ENCODE measurements at places on chromosomes 2 and 18. TPM values are rescaled to one million over a fixed set of nuclear protein-coding genes. Genes with fewer than 3 reads are reported as not detected.

Gene NHEJ1
- total RNA-seq: 16.3 TPM

Gene TMBIM1
- total RNA-seq: 121 TPM

Gene IL1RL1
- 0.13 TPM for total RNA-seq

Gene CGREF1
- 5.1 TPM for total RNA-seq

Gene CD207
- total RNA-seq: under 0.01 TPM

Gene ERFE
- total RNA-seq: 0.13 TPM

Gene OSBPL1A
- 13.9 TPM for total RNA-seq

Gene FAM110C
- total RNA-seq: 0.39 TPM

Gene SERPINB11
- total RNA-seq: not detected

Gene PFN4
- total RNA-seq: 0.26 TPM

Gene CDKL4
- total RNA-seq: 0.25 TPM

- DNase-seq: no peak
These were observed 36.3 kb upstream of the NRXN1 start for GRCh38 chr2:51068237-51068636.

- DNase-seq: no peak
These were observed 471.1 kb upstream of the FAM98A start for GRCh38 chr2:34070196-34070595.

GRCh38 chr18:28863396-28863795, 686.5 kb upstream of the CDH2 start:
- DNase-seq: no peak

GRCh38 chr2:17506736-17507616, 11.3 kb downstream of the RAD51AP2 start:
- no peak for DNase-seq

- DNase-seq: peak; percentile 68
These were observed 48.6 kb downstream of the GYPC start for GRCh38 chr2:126704434-126705160.

GRCh38 chr2:204686406-204686805, 141.1 kb downstream of the PARD3B start:
- no peak for DNase-seq

GRCh38 chr2:155368934-155369333, 670.4 kb downstream of the KCNJ3 start:
- DNase-seq: peak; percentile 2

DNA sequence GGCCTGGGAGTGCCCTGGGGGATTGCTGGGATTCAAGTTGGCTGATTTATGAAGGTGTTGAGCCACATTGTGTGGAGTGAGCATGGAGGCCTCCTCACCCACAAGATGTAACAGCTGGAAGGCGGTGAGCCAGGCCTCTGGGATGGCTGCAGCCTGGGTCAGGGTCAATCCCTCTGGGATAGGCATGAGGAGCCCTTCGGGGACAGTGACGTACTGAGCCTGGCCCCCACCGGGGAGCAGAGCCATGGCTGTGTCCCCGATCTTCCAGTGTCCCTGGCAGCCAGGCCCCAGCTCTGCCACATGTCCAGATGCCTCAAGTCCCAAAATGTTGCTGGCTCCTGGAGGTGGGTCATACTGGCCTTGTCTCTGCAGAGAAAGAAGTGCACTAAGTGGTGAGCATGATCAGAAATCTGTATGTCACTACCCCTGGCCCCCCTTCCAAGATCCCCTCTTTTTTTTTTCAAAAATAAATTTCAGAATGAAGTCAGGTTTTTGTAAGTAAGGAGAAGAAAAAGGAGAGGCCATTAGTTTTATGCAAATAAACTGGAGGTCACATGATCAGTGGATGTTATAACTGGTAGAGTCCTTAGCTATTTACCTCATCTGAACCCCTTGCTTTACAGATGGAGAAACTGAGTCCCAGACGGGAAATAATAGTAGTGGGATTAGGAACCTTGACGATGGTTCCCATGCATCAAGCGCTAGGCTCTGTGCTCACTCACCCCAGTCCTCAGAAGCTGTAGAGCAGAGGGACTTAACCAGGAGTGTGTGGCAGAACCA, 1.7 kb downstream of the TP53I3 start:
- DNase-seq: no peak

DNA sequence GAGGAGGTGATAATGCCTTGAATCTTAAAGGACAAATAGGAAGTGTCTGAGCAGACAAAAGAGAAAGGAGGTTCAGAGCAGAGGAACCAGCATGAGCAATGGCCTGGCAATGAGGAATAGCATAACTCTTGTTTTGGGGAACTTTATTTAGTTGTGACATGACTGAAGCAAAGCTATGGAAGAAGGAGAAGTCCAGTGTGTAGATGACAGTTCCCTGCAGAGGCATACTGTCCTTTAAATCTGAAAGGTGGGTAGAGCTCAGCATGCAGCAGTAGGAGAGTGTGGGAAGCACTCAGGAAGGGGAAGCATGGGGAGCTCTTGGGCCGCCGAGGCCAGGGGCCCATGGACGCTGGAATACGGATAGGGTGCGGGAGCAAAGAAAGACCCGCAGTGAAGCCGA, 173.8 kb downstream of the SEPTIN10 start:
- DNase-seq: no peak

DNA sequence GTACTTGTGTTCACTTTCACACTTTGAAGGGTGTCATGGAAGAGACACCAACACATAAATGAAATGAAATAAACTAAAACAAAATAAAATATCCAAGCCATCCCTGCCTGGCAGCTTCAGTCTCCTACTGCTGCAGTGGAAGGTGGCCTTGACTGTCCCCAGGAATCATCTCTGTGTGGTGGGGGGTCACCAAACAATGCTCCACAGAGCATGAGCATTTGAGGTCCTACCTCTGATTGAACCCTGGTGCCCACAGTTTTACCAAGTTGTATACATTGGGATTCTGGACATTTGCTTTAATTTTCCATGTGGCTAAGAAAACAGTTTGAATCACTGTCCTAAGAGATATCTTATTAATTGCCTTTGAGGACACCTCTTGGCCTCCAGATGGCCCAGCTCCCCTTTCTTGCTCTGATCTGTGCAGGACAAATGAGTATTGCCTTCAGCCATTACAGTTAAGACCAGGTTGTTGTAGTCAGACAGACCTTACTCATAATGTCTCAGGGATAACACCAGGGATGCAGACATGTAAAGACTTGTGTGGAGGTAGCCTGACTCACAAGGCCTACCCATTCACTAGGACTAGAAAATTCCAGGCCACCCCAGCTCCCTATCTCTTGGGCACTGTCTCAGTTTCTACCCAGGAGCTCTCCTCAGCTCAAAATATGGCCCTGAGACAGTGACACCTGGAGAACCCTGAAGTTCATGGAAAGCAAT, 195.0 kb downstream of the MYCN start:
- DNase-seq: no peak

- no peak for DNase-seq
These were observed 24.3 kb downstream of the KLHL29 start for GRCh38 chr2:23409248-23409647.

- DNase-seq: no peak
These were observed 31.3 kb downstream of the COX7A2L start for GRCh38 chr2:42329736-42330135.

DNA sequence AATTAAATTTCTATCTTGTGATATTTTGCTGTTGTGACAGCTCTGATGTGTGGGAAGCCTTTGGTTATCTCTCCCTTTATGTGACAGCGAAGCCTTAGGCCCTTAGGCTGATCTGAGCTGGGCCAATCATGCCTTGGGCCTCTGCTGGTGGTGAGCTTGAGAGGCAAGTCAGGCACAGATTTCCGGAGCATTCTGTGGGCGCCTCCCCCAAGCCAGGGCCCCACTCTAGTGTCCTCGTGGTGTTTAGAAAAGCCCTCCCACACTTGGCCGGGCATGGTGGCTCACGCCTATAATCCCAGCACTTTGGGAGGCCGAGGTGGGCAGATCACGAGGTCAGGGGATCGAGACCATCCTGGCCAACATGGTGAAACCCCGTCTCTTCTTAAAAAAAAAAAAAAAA, 239.8 kb downstream of the SH3RF3 start:
- DNase-seq: no peak

GRCh38 chr2:126916744-126917143, 18.1 kb downstream of the TEX51 start:
- no peak for DNase-seq

GRCh38 chr2:106197878-106198277, 3.8 kb upstream of the UXS1 start:
- DNase-seq: peak; percentile 81

DNA sequence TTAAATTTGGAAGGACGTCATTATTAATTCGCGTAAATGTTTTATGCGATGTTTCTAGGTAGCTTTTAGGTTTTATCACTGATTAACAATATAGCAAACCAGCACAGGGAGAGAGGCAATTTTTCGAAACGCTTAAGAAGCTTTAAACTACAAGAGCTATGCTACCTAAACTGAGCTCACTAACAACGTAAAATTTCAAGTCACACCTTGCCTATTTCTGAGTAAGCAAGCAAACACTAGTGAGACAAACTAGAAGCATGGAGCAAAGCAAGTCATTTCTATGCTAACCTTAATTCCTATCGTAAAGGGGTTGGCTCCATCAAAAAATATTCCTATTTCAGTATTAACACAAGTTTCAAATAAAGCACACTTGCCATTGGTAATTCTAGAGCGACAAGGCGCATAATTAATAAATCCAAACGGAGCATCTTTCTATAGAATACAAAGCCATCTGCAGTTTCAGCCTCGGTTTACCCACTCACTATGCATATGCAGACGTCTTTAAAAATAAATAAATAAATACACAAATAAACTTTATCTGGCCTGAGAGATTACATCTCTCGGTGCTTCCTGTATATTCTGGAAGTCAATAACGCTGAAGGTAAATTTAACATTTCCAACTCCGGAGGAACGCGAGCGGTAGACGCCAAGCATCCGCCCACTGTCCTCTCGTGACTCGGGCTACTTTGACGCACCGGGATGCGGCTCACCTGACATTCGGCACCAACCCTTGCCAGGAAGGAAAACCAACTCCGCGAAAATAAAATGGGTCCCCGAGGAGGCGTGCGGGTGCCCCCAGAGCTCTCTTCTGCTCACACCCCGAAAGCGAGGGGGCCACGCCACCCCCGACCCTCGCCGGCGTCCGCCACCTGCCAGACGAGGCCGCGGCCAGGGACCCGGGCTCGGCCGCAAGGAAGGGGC, 947 bp downstream of the ITSN2 start:
- DNase-seq: peak; percentile 46

- DNase-seq: peak; percentile 98
These were observed 100.7 kb downstream of the RAPGEF4 start for GRCh38 chr2:172836347-172836821.

- DNase-seq: no peak
These were observed 12.8 kb upstream of the TDRD15 start for GRCh38 chr2:21111012-21111411.

DNA sequence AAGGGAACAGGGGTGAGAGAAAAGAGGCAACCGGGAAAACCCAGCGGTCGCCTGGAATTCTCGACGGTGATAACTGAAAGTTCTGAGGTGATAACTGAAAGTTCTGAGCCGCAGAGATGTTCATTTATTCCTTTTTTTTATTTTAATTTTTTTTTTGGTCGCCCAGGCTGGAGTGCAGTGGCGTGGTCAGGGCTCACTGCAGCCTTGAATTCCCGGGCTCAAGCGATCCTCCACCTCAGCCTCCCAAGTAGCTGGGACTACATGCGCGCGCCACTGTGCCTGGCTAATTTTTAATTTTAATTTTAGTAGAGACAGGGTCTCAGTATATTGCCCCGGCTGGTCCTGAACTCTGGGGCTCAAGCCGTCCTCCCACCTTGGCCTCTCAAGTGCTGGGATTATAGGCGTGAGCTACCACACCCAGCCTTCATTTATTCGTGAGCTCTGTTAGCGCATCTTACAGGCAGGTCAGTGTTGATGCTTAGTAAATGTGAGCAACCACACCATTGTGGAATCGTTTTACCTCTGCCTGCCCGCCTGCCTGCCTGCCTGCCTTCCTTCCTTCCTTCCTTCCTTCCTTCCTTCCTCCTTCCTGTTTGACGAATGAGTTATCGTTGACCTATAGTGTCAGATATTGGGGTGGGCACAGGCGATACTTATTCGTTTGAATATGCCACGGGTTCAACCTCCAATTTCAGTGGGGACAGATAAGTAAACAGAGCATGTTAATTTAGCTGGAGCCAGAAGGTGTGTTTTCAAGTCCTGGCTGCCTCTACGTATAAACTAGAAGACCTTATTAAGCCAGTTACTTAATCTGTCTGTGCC, 557 bp upstream of the E2F6 start:
- peak; percentile 13 for DNase-seq

GRCh38 chr2:212484563-212485080, 54.0 kb downstream of the ERBB4 start:
- no peak for DNase-seq

DNA sequence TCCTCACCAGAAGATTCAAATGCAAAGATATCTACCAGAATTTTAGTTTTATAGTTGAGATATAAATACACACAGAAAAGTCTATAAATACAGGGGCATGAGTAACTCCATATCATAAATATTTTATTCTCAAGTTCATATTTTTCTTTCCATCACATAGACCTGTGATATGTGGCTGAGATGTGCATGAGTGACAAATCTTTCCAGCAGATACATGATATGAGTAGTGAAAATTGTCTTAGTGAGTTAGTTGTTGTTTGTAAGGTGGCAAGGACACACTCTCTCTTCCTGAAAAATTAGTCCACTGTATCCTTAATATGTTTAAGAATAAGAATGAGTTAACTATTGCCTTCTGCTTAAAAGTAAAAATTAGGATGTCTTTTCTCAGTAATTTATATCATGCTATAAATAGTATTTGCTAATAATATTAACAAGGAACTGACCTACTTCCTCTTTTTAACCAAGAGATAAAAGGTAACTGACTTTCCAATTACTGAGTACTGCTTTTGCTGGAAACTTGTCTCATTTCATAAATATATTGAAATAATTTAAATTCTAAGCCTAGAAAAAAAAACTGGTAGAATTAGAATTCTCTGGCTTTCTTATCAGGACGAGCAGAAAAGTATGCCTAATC, 85.2 kb upstream of the SESTD1 start:
- DNase-seq: no peak
